ENCODE measurements at places on chromosomes 6 and 20.

DNA sequence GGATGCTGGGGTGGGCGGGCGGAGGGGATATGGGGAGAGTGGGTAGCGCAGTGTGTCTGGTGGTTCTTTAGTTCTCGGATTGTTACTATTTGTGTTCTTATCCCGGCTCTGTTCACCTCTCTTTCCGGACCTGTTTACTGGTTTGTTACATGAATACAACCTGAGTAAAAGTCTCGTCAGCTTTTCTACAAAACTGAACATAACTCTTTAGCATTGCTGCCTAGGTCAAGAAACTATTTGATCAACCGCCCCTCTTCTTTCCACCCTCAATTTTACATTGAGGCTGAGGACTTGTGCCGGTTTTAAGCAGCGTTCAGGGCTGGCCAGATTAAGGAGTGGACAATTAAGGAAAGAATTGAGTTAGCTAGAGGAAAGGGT lies 625 bp downstream of the ABT1 start:
- no peak for DNase-seq

DNA sequence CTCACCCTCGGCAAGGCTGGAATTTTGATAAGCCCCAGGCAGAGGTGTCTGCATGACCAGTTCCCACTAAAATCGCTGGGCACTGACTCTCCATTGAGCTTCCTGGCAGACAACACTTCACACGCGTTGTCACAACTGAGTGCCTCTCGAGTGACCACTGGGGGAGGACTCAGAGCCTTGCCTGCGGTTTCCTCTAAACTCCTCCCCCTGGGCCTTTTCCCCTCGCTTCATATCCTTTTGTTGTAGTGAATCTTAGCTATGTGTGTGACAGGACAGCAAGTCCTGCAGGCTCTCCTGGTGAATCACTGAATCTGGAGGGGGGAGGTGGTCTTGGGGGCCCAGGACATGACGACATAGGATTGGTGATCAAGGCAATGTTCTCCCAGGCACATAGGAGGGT lies 670.8 kb downstream of the PRKN start:
- no peak for DNase-seq

GRCh38 chr6:158737082-158737709 lies 82.0 kb downstream of the EZR start:
- DNase-seq = no peak

DNA sequence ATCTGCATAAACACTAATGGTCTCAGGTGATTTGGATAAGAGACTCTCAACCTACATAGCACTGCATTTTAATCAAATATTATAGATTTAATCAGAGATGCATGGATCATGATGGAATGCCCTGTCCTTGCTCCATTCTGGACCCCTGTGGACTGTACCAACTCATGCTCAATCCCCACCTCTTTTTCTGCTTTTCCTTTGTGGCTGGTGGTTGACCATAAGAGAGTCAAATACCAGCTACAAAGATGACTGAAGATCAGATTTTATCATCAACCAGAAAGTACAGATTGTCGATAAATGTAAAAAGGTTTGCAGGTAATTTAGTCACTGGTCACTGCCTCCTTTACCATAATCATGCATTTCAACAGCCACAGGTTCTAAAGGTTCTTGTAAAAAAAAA lies 116.2 kb downstream of the ME1 start:
- DNase-seq = no peak

DNA sequence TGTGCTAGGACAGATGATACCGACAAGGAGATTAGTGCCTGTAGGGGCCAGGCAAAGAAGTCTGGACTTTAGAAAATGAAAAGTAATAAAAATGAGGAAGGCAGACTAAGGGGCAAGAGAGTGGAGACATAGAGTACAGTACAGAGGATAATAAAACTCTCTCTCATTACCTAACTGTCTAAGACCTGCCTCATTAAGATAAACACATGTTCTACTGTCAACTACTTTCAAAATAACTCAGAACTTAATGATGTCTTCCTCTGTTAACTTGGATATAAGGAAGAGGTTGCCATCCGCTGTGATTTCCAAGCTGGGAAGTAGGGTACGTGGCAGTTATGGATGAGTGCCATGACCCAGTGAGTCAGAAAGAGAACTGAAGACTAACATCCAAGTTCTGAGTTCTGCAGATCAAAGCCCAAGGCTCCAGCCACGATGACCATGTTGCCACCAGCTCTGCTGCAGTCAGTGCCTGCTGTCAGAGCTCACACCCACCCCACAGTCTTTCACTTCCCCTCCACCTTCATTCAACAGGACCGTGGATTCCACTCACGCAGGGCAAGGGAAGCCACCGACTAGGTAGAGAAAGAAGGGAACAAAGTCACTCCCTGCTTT lies 81.8 kb downstream of the KIF16B start:
- DNase-seq = no peak

GRCh38 chr6:136866872-136867416 lies 44.6 kb downstream of the PEX7 start:
- no peak for DNase-seq

- DNase-seq = no peak
Measured at GRCh38 chr6:32327103-32327502, 44.6 kb downstream of the TSBP1 start.

DNA sequence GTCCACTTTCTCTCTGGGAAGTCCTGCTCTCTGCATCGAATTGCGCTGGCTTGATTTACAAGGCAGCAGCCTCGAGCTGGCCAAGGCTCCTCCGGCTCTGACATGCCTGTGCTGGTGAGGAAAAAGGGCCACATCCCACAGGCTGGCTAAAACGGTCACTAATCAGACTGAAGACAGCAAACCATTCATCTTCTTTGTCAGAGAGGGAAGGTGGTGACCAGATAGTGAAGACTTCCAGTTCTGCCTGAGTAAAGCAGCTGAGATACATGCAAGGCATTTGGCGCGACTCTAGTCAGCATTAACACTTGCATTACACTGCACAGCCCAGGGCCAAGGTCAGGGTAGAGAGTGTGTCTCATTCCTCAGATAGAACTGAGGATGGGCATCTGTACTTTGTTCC lies 203.2 kb upstream of the MAP3K7 start:
- no peak for DNase-seq

DNA sequence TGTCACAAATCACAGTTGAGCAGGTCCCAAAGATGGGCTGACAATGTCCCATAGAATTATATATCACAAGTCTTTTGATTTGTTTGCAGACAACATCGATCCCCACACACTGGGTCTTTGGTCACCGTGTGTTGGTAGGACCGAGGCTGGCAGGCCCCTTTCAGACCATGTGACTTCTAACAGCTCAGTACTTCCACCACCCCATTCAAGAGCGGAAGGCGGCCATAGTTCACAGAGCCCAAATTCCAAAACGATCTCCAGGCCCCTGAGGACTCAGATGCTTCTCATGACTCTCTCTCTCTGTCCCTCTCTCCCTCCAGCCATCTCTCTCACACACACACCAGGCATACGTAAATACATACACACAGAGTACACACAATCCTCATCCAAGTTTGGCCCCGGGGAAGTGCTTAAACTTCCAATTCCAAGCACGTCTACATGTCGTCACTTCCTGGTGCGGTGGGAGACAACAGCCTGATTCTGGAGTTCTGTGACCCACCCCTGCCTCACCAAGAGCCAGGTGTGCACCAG lies 155.9 kb upstream of the INSM1 start:
- DNase-seq = no peak

- DNase-seq = peak; percentile 99
Measured at GRCh38 chr6:118893807-118894424, at the start of gene ASF1A. Gene ASF1A (plus strand): TSS chr6:118894152. CDS start chr6:118894414, 262 bp downstream.

DNA sequence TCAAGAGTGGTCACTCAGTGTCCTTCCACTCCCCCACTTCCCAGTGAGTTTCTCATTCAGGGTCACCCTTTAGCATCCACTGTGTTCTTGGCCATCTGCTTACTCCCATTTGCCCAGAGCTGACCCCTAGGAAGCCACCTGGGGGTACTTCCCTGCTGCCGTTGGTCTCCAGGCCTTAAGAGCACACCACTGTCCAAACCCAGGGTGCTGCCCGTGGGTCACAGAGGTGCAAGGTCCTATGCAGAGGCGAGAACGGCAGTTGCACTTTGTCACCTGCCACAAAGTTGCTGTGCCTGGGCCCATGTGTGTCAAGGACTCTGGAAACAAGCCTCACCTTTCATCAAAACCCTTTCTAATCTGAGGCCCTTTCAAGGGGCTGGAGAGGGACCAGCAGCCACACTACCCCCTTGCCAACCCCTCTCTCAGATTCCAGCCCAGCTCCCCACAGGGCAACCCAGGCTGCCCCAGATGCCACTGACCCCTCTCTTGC lies 191.1 kb downstream of the ZMYND8 start:
- DNase-seq = no peak

GRCh38 chr6:92748131-92748530 lies 671.2 kb downstream of the EPHA7 start:
- DNase-seq = no peak

DNA sequence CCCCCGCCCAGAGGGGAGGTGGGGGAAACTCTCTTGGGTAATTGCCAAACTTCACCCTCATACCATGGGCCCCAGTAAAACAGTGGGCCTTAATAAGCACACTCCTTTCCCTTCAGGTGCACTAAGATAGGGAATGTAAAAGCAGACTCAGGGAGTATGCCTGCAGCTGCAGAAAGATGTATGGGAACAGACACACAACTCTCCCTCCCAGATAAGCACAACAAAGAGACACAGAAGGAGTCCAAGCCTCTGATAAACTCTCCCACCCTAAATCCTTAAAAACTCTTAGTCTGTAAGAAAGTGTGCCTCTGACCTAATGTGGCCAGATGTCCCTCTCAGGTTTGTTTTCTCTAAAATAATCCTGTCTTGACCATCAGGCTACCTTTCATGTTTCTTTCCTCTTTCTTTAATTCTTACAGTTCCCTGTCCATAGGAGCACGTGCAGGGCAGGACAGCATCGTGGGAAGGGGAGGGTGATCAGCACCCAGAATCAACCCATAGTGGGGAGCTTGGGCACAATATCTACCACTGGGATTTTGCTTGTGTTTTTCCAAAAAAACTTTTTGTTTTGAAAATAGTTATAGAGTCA lies 11.3 kb upstream of the CTCFL start:
- DNase-seq = no peak

DNA sequence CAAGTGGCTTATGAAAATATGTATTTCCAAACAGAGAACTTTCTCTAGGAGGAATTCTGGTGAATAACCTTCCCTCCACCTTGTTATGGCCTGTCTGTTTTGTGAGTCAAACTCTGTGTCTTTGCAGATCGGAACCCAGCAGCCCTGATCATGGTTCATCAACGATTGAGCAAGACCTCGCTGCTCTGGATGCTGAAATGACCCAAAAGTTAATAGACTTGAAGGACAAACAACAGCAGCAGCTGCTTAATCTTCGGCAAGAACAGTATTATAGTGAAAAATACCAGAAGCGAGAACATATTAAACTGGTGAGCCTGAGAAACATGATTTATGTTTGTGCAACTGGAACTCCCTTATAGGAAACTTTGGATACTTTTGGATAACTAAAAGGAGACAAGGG lies 294.5 kb upstream of the PLCB4 start:
- DNase-seq = no peak

- no peak for DNase-seq
Measured at GRCh38 chr6:23559587-23560343, 566.2 kb upstream of the NRSN1 start.

DNA sequence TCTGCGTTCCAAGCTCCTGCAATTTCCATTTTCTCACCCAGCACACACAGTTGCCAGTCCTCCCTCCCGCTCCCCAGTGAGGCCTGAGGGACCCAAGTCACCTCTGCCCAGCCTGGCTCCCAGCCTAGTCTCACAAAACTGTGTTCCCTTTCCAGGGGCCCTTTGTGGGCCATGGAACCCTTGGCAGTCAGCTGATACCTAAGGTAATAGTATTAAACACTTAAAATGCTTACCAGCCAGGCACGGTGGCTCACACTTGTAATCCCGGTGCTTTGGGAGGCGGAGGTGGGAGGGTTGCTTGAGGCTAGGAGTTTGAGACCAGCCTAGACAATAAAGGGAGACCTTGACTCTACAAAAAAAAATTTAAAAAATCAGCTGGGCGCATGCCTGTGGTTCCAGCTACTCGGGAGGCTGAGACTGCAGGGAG lies 3.2 kb upstream of the RBM38 start:
- no peak for DNase-seq

DNA sequence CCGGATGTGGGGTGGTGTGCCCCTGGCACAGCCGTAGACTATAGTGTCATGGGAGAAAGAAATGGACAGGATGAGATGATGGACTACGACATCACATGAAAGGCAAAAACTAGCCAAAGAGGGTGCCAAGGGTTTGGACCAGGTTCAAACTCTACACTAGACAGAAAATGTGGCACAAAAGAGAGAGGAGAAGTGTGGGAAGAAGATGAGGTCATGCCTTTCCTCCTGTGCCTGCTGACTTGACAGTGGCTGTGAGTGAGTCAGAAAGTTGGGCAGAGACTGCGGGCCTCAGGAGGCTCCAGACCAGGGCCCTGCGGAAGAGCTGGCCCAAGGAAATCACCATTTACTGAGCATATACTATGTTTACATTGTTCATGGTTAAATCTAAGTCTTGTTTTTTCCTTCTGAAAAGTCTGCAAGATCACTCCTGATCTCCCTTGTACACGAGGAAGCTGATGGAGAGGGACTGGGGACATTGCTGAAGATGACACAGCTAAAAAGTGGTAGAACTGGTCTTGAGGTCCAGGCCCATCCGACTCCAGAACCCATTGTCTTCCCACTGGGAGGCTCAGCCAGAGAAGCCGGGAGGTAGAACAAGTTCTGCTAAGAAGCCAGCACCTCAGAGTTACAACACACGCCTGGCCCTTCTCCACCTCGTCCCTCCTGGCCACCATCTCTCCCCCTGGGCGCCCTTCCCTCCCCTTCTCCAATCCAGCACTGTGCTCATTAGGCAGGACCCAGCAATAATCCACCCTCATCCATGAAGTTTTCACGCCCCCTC lies 35.6 kb downstream of the CNKSR3 start:
- DNase-seq = no peak

DNA sequence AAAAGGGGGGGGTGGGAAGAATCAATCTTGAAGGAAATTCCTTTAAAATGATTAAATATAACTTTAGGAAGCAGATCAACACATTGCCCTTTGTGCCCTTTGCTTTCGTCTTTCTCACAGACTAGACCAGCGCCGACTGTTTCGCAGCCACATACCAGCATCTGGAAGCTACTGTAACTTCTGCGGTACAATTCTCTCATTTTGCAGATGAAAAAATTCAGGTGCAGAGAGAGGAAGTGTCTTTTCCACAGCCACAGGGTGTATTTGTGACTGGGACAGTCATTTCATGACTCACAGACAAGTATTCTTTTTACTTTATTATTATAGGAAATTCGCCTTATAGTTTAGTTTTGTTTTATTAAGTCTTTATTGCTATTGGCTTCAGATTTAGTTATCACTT lies 84.2 kb downstream of the UST start:
- no peak for DNase-seq

DNA sequence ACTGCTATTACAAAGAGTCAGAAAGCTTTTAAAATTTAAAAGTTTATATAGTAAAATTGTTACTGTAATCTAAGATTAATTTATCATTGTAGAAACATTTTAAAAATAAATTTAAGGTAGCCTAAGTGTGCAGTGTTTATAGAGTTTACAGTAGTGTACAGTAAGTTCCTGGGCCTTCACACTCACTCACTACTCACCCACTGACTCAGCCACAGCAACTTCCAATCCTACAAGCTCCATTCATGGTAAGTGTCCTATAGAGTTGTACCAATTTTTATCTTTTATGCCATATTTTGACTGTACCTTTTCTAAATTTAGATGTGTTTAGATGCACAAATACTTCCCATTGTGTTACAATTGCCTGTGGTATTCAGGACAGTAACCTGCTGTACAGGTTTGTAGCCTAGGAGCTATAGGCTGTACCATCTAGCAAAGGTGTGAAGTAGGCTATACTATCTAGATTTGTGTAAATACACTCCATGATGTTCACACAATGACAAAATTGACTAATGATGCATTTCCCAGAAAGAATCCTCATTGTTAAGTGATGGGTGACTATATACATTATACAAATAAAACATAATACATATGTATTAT lies 10.2 kb upstream of the TMEM170B start:
- no peak for DNase-seq

GRCh38 chr6:114030767-114031166 lies 59.8 kb upstream of the HDAC2 start:
- DNase-seq = no peak
